ENCODE measurements at places on chromosomes 5 and 9.

- no peak for DNase-seq
Observed at GRCh38 chr5:167244583-167244982, 1046.9 kb upstream of the WWC1 start.

GRCh38 chr9:138022756-138023393, 145.3 kb downstream of the CACNA1B start:
- DNase-seq, result peak; percentile 22

GRCh38 chr5:160071516-160071915, 47.7 kb downstream of the PWWP2A start:
- DNase-seq, result no peak

- DNase-seq, result no peak
Observed at GRCh38 chr9:87063871-87064270, 116.6 kb upstream of the GAS1 start.

DNA sequence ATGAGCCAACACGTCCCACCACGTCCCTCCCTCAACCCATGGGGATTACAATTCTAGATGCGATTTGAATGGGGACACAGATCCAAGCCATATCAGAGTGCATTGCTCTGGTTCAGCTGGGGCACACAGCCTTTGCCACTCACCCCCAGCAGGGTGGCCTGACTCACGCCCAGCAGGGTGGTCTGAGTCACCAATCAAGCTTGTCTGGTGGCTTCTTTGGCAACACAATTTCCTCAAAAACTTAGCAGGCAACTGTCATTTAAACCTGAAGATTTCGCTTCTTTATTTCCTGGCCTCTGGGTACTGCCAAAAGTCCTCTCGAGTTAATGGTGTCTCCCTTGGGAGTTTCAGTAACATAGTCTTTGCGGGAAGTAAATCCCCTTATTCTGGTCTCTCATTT, 16.3 kb upstream of the SEMA5A start:
- DNase-seq, result no peak

GRCh38 chr9:95468791-95469190, 48.0 kb downstream of the PTCH1 start:
- no peak for DNase-seq

GRCh38 chr5:10736354-10736753, 24.7 kb downstream of the DAP start:
- no peak for DNase-seq

- no peak for DNase-seq
Observed at GRCh38 chr5:53256746-53257145, 147.2 kb upstream of the MOCS2 start.

- peak; percentile 41 for DNase-seq
Observed at GRCh38 chr5:150000990-150001659, 586 bp downstream of the HMGXB3 start.

DNA sequence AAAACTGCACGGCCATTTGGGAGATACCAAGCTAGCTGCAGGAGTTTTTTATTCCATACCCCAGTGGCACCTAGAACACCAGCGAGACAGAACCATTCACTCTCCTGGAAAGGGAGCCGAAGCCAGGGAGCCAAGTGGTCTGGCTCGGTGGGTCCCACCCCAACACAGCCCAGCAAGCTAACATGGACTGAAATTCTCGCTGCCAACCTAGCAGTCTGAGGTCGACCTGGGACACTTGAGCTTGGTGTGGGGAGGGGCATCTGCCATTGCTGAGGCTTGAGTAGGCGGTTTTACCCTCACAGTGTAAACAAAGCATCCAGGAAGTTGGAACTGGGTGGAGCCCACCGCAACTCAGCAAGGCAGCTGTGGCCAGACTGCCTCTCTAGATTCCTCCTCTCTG, 108.9 kb upstream of the CHD1 start:
- no peak for DNase-seq

GRCh38 chr5:77767301-77767700, 8.8 kb downstream of the TBCA start:
- no peak for DNase-seq

- DNase-seq, result no peak
Observed at GRCh38 chr5:115573133-115573532, 28.6 kb upstream of the FEM1C start.

- DNase-seq, result no peak
Observed at GRCh38 chr9:73022353-73022752, 69.5 kb upstream of the ALDH1A1 start.

GRCh38 chr9:80242022-80242421, 670.3 kb downstream of the TLE4 start:
- no peak for DNase-seq

- DNase-seq, result peak; percentile 72
Observed at GRCh38 chr9:92664394-92665152, 5.4 kb downstream of the IPPK start.

DNA sequence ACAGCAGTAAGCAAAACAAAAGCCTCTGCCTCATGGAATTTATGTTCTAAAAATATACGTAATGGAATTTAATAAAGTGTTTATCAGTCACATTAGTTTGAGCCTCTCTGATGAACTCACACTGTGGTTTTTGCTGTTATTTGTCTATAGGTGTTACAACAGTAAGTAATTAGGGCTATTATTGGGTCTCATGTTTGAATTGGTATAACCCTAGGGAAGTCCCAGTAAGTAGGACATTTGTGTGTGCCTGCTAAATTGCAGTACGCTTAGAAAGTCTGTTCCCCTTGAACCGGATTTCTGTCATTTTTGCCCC, 197.6 kb downstream of the NR3C1 start:
- DNase-seq, result no peak
